CD4-positive, alpha-beta T cell treated with Interleukin-21 for 1 hour (primary cell): ENCODE measurements at places on chromosomes 6 and 20.

DNA sequence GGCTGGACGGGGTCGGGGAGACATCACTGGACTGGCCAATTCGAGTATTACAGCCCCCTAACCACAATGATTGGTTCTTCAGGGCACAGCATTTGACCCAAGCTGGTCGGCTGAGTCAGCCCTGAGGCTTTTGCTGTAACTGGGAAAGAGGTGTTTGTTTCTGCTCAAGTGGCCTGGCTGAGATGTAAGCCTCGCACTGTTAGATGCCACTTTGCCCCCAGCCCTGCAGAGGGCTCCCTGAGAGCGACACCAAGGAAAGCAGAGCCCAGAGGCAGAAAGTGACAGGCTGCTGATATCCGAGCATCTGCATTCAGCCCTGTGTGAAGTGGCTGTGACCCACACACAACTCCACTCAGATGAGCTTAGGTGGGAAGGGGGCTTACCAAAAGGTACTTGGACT, 19.4 kb downstream of the ERGIC3 start:
- DNase-seq: peak; percentile 22

- no peak for DNase-seq
Measured at GRCh38 chr20:2902291-2902690, 29.0 kb downstream of the PTPRA start.

DNA sequence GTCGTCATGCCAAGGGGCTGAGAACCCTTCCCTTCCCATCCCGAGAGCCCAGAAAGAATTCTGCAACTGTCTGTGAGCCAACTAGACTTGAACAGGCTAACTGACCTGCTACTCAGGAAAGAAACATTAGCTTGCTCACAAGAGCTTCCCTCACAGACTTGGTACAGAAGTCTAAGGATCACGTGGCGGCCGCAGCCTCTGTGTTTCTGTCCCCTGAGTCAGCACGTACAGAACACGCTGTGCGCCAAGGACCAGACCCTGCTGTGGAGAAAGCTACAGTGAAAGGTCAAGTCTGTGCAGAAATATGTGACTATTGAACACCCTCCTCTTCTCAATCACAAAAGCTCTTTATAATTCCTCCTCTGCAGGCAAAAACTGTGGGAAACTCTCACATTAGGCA, 151.3 kb upstream of the QKI start:
- DNase-seq: no peak

DNA sequence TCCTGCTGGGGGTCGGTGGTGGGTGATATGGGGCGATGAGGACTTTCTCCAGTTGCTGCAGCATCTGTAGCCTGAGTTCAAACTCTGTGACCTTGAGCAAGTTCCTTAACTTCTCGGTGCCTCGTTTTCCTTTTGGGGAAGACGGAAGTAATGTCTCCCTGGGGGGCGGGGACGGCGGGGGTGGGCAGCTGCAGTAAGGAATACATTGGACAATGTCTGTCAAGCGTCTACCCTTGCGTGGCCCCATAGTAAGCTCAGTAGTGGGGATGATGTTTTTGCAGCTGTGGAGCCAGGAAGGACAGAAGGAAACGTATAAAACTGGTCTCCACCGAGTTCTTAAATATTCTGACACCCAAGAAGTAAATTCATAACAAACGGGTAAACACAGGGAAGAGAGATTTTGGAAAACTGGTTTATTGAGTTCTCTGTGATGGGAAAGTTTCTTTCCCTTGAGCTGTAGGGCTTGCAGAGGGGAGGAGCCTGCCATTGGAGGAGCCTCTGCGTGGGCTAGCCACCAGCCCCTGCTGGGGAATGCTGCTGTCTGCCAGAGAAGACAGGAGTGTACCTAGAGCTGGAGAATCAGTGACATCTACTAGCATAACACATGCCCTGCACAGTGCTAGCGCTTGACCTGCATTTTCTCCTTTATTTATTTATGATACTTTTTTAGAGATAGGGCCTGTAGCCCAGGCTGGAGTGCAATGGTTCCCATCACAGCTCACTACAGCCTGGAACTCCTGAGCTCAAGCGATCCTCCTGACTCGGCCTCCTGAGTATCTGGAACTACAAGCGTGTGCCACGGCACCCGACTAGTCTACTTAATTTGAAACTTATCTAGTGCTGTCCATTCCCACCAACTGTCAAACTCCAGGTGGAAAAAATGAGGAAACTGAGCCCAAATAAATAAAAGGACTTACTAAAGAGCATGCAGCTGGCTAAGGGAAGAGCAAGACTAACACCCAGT, 1.2 kb upstream of the ACSS1 start:
- DNase-seq: no peak

DNA sequence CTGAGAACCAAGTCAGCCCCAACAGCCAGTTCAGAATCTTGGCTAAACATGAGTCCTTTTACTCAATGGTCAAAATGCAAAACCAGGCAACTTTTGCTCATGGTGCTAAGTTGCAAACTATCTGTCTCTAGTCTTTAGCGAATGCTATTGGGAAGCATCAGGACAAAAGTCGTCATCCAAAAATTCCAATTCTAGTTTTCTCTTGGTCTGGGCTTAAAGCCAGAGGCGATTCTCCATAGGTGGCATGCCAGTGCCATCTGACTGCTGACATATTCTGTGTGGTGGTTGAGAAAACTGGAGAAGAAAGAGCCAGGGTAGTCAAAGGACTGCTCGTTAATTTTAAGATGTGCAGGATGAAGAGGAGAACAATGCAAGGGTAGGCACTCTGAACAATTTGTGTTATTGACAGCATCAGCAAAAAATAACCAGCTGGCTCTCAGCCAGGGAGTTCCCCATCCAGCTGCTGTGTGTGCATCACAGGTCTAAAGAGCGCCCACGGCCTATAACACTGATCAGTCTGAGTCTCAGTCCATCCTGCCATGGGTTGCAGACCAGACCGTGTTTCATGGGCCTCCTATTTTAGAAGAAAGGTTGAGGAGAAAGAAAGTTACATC, 313.6 kb downstream of the ALDH8A1 start:
- peak; percentile 51 for DNase-seq

DNA sequence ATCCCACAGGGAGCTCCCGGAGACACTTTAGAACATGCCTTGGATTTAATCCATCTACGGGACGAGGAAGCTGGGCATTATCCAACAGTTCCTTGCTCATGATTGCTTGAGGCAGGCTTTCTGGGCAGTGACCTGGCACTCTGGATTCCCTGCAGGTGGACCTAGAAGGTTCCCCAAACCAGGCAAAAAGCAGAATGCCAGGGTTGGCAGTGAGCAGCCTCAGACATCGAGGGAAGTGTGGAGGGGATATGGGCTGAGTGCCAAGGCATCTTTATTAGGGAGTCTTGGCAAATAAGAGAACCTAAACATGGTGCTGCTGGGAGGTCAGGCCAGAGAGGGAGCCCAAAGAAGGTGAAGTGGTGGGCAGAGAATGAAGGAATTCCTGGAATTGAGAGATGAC, 158.5 kb downstream of the CD83 start:
- no peak for DNase-seq

DNA sequence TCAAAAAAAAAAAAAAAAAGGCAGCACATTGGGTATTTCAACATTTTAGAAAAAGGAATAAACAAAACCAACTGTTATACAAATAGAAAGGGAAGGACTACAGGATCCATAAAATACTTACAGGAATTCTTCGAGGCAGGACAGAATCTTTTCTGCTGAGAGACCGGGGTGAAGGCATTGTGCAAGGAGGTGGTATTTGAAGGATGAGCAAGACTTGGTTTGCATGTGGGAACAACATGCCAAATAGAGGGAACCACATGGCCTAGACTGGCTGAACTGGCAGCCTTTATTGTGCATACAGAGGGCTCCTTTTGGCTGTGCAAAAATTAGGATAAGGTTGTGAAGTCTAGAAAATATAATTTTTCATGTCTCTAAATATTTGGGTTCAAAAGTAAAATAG, 62.9 kb downstream of the SCAND1 start:
- no peak for DNase-seq

GRCh38 chr6:113182370-113183141, 674.6 kb upstream of the MARCKS start:
- no peak for DNase-seq
